Jurkat, Clone E6-1 (cell line): ENCODE measurements at places on chromosomes 2 and 18.

- no peak for DNase-seq
These were observed 777 bp downstream of the MOCOS start for GRCh38 chr18:36187826-36188721.

- no peak for DNase-seq
These were observed 380.7 kb downstream of the RBM43 start for GRCh38 chr2:150880986-150881385.

DNA sequence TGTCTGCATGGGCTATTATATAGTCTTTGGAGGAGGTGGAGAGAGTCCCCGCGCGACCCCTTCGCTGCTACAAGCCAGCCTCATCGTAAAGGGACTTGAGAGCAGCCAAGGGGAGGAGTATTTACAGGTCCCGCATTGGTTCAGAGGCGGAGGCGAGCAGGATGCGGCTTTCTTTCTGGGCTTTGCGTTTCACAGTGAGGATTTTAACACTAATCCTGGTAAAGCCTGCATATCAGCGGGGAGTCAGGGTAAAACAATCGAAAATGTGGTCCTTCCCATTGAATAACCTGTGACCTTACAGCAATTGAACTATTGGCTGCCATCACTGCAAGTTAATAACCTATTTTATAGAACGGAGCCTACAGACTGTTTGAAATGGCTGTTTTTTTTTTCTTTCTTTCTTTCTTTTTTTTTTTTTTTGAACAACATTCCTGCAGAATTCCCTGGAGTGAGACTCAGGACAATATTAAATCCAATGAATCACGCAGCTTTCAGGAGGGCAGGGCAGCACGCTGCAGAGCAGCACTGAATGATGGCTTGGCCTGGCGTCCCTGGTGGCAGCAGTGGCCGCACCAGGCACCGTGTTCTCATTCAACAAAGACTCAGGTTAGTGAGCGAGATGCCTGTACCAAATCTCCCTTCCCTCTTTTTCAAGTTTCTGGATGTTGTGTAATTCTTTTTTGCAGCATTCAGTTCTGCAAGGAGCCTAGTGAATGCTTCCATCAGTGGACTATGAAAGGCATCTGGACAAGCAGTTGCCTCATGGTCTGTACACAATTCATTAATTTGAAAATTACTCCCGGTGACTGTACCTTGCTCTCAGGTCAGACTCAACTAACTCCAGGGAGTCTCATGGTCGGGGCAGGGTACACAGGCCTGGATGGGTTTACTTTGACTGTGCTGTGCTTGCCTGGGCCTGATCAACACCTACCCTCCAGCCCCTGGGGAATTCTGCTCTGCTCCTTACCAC, 19.8 kb downstream of the SMIM21 start:
- DNase-seq = no peak

DNA sequence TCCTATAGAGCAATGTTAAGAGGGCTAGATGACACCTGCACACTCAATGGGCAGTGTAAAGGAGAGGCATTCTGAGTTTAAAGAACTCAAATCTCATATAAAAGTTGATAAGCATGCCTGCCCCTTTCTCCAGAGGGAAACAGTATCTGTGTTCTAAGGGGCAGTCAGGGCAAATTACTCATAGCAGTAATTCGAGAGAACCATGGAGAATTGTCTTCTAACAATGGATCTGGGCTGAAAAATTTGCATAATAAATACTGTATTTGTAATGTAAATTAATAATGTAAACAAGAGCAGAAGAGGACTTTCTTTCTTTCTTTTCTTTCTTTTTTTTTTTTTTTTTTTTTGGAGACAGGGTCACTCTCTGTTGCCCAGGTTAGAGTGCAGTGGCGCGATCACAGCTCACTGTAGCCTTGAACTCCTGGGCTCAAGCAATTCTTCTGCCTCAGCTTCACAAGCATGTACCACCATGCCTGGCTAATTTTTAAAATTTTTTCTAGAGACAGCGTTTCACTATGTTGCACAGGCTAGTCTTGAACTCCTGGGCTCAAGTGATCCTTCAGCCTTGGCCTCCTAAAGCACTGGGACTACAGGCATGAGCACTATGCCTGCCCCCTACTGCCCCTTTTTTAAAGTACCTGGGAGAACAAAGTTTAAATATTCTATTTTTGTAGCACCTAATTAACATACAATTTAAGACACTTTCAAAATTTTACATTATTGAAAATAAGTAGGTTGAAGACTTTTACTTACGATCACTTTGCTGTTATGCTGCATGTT, 70.6 kb downstream of the OTX1 start:
- no peak for DNase-seq

- no peak for DNase-seq
These were observed 1.6 kb downstream of the NFATC1 start for GRCh38 chr18:79397247-79397829.

DNA sequence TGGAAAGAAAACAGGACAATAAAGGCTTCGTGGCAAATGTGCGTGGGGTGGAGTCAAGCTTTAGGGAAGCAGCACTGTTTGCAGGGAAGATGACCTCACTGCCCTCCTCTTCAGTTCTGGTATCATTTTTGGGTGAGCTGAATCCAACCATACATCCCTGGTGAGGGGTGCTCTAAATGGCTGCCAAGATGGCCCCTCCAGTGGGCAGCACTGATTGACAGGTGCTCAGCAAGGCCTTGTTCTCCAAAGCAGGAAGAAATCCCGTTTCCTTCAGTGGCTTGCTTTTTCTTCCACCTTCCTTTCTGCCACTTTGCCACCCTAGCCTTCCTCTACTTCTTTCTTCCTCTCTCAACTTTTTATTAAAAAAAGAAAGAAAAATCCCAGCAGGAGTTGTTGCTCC, 132.8 kb upstream of the SP5 start:
- DNase-seq = no peak
